Right ventricle myocardium inferior (tissue), 1 donor: ENCODE measurements at places on chromosomes 2 and 18. TPM values are rescaled to one million over a fixed set of nuclear protein-coding genes. Genes with fewer than 3 reads are reported as not detected.

Gene BCL2
- total RNA-seq = 7.4 TPM

Gene TLX2
- total RNA-seq = not detected

Gene GAREM1
- total RNA-seq = 22.7 TPM

Gene MYO5B
- 0.89 TPM for total RNA-seq

Gene THUMPD2
- 6.0 TPM for total RNA-seq

Gene TMEM178A
- total RNA-seq = 3.0 TPM

Gene TWIST2
- total RNA-seq = 2.6 TPM

Gene FRZB
- total RNA-seq = 1.3 TPM

Gene R3HDM1
- total RNA-seq = 12.5 TPM

Gene PPP1CB
- 397 TPM for total RNA-seq

Gene ITM2C
- 29.6 TPM for total RNA-seq

Gene MC4R
- total RNA-seq = not detected

Gene SLC4A3
- 445 TPM for total RNA-seq

Gene PTPRN
- total RNA-seq = not detected

Gene GPR45
- total RNA-seq = not detected

DNA sequence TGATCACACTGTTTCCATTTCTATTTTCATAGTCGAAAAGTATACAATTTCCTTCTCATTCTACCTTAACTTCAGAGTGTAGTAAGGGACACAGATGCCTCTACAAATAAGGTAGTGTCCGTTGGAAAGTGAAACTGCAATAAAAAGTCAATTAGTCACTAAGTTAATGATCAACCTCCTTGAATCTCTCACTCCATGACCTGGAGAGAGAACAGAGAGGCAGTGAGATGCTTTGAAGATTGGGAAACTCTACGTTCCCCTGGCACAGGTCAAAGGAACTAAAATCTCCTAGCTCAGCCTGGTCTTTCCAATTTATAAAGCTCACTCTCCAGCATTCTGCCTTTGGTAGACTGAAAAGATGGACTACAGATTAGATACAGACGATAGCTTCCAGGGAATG, 153.8 kb upstream of the ACAA2 start:
- DNase-seq = no peak

DNA sequence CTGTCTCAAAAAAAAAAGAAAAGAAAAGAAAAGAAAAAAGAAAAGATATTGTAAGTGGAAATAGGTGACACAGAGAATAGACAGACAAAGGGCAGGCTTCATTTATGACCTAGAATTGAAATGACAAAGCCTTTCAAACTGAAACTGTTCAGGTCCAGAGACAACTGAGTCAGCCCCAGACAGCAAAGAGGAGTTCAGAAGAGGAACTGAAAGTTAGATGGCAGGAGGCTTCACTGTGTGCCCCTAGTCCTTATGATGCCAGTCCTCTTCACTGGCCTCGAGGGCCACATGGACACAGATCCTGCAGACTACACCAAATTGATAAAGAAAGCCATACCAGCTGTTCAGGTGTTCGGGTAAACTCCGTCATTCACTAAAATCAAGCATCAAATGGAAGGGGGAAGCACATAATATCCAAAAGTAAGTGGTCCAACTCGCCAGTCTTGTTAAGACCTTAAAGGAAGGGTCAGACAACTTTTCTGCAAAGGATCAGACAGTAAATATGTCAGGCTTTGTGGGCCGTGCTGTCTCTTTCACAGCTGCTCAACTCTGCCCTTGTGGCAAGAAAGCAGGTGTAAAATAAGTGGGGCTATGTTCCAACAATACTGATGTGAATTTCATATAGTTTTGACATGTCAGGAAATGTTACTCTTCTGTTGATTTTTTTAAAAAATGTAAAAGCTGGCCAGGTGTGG, 231.9 kb upstream of the MGAT5 start:
- DNase-seq = no peak

DNA sequence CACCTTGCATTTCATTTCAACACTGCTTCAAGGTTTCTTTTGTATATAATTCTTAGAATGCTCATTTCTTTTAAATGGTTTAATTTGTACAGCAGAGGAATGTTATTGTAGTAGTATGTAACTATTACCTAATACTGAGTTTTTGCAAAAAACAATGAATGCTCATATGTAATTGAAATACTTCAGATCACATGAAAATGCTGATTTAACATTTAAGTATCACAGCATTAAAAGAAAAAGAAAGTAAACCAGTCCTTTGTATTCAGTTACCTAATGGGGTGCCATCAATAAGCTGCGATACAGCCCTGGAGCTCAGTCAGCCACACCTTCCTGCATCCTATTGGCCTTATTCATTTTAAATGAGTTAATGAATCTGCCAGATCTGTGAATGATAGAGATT, 45.3 kb upstream of the ITM2C start:
- DNase-seq = no peak

DNA sequence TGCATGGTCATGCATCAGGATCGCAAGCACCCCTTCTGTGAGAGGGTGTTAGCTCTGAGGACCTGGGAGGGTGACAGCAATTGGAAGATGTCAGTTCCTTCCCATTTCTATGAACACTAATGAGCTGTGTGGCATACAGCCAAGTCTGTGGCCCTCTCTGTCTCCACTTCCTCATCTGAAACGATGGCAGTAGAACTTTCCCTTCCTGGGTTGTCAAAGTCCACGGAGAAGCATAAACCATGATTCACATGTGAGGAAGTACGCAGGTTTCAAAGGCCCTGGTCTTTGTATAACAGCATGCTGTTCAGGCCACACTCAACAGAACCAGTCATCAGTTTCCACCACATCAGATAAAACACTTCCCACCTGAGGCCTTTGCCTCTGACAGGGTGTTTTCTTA, 167.4 kb upstream of the RAB6C start:
- no peak for DNase-seq

GRCh38 chr2:32450851-32451250, 94.0 kb downstream of the BIRC6 start:
- DNase-seq = no peak

DNA sequence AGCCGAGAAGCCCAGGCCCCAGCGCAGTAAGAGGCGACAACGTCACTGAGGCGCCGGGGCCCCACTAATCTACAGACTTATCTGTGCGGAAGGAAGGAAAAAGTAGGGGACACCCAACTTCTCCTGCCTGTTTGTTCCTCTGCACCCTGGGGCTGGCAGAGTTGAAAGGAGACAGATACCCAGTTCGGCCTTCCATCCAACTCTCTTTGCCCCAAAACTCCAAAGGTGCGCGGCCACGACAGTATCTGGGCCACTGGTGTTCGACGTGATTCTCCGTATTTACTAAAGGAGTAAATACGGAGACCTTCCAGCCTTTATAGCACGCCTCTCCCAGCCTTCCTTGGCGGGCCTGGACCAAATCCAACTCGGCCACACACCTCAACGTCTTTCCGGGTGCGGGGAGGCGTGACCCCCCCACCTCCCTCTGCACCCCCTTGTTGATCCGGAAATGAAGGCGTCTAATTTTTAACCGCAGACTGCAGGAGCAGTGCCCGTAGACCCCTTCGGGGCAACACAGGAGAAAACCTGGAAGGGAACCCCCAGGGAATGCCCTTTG, 1.6 kb downstream of the SMAD7 start:
- DNase-seq = peak; percentile 79

DNA sequence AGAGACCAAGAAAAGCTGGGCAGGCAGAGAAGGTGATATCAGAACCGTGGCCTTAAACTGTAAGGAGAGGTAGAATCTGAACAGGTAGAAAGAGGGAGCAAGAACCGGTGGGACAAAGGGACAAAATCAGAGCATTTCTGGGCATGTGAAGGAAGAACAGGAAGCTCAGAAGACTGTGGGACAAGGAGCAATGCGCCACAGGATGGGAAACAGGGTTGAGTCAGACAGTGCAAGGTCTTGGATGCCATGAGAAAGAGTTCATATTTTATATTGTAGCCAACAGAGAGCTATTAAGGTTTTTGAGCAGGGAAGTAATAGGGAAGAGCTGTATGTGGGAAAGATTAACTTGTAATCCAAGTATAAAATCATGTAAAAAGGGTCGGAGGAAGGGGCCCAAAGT, 106.4 kb upstream of the UGP2 start:
- no peak for DNase-seq

GRCh38 chr18:13446024-13446423, 227.5 kb downstream of the LDLRAD4 start:
- no peak for DNase-seq

- DNase-seq = no peak
These were observed 48.2 kb upstream of the FOXI3 start for GRCh38 chr2:88500691-88501090.

- no peak for DNase-seq
These were observed 608.3 kb downstream of the ERBB4 start for GRCh38 chr2:211930331-211930730.

DNA sequence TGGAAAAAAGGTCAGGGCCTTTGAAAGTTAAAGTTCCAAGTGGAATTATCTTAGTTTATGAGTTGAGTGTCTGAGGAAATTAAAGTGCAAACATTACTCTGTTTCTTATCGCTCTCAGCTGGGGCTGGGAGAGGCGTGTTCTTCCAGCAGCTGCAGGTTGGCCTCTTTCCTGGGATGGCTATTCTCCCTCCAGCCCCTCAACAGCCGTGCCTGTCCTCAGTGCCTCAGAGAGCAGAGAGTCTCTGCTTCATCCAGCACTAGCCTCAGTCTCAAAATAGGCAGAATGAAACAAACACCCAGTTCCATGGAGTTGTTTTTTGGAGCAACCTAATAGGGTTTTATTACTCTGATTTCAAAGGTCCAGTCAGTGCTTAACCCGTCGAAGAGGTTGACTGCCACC, 298.1 kb downstream of the GALR1 start:
- DNase-seq = peak; percentile 71

- peak; percentile 53 for DNase-seq
These were observed 13.1 kb downstream of the CROCC2 start for GRCh38 chr2:240919161-240919781.

- DNase-seq = no peak
These were observed 37.5 kb downstream of the ITGB1BP1 start for GRCh38 chr2:9385841-9386240.

GRCh38 chr2:75949385-75950030, 238.8 kb upstream of the GCFC2 start:
- no peak for DNase-seq

DNA sequence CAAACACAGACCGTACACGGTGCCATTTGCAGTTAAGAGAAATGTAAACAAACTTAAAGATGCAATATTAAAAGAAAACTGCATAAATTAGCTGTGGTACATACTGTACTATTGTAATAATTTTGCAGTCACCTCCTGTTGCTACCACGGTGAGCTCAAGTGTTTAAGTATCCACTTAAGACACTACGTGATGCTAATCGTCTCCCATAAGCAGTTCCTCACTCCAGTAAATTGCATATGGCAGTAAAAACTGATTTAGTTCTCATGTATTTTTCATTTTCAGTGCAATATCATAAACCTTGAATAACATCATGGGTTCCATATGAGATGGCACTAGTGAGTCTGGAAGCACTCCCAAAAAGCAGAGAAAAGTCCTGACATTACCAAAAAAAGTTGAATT, 14.4 kb downstream of the CLEC4F start:
- no peak for DNase-seq

DNA sequence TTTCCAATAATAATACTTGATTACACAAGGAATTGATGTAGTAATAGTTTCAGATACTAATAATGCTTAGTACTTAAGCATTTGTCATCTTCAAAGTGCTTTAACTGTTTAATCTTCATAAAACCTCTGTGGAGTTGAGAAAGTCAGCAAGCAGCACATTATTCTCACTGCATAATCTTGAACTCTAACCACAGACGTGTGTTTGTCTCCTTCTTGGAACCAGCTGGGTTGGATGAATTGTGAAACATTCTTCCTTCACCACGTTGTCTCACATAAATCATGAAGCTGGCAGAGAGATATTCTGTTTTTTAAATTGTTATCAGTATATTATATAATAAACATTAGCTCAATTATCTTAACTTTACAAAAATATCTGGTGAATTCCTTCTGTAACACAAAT, 55.1 kb upstream of the LDAH start:
- no peak for DNase-seq

DNA sequence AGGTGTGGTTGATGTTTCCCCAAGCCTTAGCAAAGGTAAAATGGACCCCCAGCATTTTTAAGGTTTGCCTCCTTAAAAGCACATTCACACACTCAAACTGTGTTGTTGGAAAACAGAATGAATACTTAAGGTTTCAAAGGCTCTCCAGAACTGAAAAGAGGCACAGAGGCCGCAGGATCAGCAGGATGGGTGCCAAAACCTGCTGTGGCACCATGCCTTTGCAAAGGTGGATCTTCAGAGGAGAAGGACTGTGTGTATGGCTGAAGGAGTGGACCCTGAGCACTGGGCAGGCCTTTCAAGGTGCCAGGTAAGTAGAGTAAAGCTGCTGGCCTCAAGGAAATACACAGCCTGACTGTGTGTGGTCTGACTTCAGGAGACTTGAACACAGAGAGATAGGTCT, 127.3 kb downstream of the XRCC5 start:
- DNase-seq = no peak

DNA sequence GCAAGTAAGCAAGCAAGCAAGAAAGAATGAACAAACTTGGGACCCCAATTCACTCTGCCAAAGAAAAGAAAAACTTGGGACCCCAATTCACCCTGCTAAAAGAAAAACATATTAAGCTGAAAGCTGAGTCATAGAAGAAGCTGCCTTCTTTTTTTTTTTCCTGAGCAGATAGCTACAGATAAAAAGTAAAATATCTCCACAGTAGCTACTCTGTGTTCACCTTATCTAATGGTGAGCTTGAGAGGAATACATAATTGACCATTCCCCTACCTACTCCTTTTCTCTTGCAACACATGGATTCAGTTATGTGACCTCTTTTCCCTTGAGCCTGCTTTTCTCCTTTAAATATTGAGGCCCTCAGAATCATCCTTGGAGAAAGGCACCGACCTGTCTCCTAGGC, 63.0 kb downstream of the MCFD2 start:
- no peak for DNase-seq

DNA sequence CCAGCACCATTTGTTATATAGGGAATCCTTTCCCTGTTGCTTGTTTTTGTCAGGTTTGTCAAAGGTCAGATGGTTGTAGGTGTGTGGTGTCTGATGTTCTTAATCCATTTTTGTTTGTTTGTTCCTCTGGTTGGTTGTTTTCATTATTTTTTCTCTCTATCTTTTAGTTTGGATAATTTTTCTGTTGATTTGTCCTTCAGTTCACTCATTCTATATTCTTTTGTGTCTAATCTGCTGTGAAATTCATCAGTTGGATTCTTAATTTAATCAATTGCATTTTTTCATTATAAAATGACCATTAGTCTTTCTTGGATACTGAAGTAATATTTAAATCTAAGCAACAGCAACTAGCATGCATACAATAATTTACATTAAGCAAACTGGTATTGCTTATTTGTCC, 206.7 kb upstream of the TRIB2 start:
- no peak for DNase-seq

- no peak for DNase-seq
These were observed 228.2 kb downstream of the CCDC178 start for GRCh38 chr18:33212363-33212762.

GRCh38 chr2:118672571-118673158, 174.8 kb downstream of the EN1 start:
- DNase-seq = no peak

- no peak for DNase-seq
These were observed 44.1 kb downstream of the MREG start for GRCh38 chr2:215969131-215969841.

DNA sequence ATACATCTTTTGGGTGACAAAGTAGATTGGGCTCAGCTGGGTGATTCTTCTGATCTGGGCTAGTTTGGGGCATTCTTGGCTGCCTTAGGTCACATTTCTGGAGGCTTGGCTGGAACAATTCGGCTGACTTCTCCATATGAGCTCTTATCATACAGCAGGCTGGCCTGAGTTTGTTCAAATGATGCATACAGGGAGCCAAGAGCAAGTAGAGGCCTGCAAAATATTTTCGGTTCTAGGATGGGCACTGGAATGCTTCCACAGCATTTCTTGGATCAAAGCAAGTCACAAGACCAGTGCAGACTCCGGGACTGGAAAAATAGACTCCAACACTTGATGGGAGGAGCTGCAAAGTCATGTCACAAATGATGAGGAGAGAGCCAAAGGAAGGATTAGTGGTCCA, 98.4 kb downstream of the SCG2 start:
- DNase-seq = no peak
